Stimulated activated CD8-positive, alpha-beta memory T cell treated with anti-CD3 and anti-CD28 coated beads, Interleukin-2, amount 100 ng/mL, for 1 hour (primary cell): ENCODE measurements at places on chromosomes 6 and 20.

DNA sequence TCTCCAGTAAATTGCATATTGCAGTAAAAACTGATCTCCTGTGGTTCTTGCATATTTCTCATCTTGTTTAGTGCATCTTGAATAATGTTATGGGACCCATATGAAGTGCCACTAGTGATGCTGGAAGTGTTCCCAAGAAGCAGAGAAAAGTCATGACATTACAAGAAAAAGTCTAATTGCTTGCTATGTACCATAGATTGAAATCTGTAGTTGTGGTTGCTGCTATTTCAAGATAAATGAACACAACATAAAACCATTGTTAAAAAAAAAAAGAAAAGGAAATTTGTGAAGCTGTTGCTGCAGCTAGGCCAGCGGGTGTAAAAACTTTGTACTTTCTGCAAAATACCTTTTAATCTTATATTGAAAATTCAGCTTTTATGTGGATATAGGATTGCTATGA lies 304.5 kb downstream of the PHF3 start:
- no peak for DNase-seq

DNA sequence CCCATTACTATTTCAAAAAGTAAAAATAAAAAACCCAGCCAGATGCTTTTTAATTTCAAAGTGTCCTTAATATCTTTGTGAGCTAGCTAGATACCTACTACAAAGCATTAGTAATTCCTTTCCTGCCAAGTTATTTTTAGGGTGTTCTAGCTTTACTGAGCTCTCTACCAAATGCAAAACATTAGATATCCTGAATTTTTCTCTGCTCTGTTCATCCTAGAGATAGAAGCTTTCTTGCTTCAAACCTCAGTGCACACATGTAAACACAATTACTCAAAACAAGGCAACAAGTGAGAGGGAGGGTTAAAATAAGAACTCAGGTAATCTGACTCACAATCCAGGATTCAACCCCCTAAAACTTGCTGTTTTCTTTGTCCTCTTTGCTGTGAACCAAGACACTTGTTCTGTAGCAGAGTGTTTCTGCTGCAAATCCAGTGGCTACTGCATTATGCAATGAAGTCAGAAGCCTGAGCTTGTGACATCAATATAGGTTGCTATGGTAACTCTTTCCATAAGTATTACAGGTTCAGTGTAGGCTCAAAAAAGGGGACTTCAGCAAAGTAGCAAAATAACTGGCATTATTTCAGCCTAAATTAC lies 72.6 kb upstream of the STXBP5 start:
- DNase-seq, result no peak

- no peak for DNase-seq
Observed at GRCh38 chr20:15609921-15610320, 963.3 kb downstream of the KIF16B start.

DNA sequence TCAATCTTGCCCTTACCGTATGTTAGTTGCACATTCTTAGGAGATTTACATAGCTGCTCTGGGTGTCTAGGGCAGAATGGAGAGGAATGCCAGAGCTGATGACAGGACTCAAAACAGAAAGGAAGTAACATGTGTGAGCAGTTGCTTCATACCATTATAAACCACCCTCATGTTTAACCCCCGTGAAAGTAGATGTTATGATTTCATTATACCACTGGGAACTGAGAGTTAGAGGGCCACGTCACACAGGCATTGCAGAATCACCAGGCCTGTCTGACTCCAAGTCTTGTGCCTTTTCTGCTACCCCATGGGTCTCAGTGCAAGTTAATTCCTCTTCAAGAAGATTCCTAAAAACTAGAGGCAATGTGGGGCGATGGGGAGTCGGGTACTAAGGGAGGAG lies 23.5 kb upstream of the SIM1 start:
- no peak for DNase-seq

DNA sequence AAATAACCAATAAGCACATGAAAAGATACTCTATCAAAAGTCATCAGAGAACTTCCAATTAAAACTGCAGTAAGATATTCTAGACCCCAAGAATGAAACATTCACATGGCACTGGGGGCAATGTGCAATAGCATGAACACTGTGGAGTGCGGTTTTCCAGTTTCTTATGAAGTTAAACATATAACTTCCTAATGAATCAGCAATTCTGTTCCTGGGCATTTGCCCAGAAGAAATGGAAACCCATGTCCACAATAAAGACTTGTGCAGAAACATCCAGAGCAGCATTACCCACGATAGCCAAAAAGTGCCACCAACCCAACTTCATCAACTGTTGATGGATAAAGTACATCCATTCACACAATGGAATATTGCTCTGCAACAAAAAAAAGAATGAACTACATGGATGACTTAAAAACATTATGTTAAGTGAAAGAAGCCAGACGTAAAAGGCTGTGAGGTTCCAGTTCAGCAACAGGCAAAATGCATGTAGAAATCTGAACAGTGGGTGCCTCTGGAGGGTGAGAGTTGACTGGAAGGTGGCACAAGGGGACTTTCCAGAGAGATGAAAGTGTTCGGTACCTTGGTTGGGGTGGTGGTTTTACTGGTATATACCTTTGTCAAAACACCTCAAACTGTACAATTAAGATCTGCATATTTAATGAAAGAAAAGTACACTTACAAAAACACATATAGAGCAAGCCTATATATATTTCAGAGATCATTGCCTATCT lies 207.2 kb upstream of the ECI2 start:
- DNase-seq, result no peak

GRCh38 chr6:167125410-167125809 lies 2.5 kb downstream of the CCR6 start:
- DNase-seq, result no peak

- no peak for DNase-seq
Observed at GRCh38 chr20:13772529-13772928, 12.2 kb downstream of the ESF1 start.
